ENCODE measurements at places on chromosomes 16 and 17.

DNA sequence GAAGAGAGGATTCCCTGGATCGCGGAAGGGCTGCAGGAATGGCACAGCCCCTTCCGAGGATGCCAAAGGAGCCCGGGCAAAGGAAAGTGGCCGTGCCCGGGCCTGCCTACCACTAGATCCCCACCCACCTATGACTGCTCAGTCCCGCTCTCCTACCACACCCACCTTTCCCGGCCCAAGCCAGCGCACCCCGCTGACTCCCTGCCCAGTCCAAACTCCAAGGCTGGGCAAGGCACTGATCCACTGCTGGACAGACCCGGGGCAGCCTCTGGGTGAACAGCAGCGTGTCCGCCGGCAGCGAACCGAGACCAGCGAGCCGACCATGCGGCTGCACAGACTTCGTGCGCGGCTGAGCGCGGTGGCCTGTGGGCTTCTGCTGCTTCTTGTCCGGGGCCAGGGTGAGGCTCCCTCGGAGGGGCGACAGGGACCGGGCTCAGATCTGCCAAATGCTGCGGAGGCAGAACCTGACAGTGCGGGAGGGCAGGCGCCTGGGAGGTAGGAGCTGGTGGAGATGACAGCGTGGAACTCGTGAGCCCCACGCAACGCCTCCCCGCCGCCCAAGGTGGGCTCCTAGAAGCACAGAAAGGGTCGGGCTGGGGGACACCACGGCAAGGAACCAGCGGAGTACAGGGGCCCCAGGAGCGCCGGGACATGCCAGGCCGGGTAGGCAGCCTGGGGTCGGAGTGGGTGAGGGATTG lies at the start of gene CES2:
Gene CES2 (plus strand): TSS at position 203 of the 698 bp plus-strand sequence. CDS start 120 bp downstream, at position 323.
- no peak for DNase-seq

- DNase-seq: no peak
These were observed 228.2 kb downstream of the GRIN2A start for GRCh38 chr16:9953908-9954570.

GRCh38 chr16:84423416-84423837 lies 55.1 kb downstream of the ATP2C2 start:
- DNase-seq: no peak

- DNase-seq: peak; percentile 49
These were observed 6.3 kb downstream of the LMF1 start for GRCh38 chr16:964356-965035.

- DNase-seq: no peak
These were observed 20.7 kb downstream of the DNAH9 start for GRCh38 chr17:11618861-11619566.

DNA sequence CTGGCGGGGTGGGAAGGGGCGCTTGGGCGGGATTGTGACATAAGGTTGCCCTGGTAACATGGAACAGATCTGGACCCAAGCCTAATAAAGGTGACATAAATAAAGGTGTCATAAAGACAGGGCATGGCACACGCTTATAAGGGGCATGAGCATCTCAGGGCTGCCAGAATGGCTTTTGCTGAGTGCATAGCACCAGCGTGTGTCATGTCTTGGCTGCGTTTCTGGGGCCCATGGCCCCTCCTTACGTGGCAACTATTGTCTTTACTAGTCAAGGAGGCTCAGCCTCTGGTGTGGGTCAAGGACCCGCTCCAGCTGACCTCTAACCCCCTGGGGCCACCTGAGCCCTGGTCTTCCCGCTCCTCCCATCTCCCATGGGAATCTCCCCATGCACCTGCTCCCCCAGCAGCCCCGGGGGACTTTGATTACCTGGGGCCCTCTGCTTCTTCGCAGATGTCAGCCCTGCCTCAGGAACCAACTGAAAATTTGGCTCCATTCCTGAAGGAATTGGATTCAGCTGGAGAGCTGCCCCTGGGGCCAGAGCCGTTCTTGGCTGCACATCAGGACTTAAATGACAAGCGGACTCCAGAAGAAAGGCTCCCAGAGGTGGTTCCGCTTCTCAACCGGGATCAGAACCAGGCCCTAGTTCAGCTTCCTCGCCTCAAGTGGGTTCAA lies 13.9 kb downstream of the LRRC37B start:
- DNase-seq: no peak

DNA sequence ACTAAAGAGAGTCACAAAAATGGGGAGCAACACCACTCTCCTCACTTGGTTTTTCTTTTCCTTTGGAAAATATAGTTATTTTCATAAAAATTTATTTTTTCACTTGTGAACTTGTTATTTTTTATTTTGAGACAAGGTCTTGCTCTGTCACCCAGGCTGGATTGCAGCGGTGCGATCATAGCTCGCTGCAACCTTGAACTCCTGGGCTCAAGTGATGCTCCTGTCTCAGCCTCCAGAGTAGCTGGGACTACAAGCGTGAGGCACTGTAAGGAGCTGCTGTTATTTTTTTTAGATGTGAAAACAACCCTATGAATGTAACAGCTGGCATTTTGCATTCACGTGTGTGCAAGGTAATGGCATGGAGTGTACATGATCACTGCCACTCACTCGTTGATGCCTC lies 24.9 kb downstream of the LRRC75A start:
- DNase-seq: no peak

DNA sequence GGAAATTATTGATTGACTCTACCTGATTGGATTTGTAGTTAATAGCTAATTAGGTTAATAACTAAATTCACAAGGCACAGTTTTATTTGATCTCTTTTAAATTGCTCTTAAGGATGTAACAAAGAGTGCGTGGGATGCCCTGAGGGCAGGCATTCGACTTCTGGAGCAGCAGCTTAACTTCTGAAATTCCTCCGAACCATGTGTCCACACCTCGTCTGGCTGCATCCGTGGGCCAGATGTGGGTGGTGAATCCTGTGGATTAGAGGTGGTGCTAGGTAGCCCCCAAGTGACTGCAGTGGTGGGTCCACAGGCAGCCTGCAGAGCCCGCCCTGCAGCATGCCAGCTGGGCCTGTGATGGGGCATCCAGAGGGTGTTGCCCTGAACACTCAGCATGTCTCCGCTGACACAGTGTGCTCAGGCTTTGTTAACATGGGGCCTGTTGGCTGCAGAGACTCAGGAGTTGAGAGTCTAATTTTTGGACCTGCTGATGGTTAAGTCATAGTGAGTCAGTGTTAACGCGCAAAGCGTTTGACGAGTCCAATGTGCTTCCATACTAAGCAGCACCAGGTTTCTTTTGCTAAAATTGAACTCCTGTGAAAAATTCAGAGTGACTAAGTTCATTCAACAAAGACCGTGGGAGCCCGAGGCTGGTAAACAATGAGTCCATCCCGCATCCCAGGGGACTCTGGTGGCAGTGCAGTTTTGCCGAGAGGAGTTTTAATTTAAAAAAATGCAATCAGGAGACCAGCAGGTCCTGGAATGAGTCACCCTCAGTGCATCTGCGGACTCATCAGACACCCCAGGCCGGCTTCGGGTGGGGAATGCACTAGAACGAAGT lies 3.8 kb upstream of the NPB start:
- DNase-seq: no peak

GRCh38 chr17:44775838-44776621 lies 17.2 kb downstream of the ADAM11 start:
- no peak for DNase-seq

GRCh38 chr17:73138541-73139138 lies 26.2 kb upstream of the SSTR2 start:
- no peak for DNase-seq

DNA sequence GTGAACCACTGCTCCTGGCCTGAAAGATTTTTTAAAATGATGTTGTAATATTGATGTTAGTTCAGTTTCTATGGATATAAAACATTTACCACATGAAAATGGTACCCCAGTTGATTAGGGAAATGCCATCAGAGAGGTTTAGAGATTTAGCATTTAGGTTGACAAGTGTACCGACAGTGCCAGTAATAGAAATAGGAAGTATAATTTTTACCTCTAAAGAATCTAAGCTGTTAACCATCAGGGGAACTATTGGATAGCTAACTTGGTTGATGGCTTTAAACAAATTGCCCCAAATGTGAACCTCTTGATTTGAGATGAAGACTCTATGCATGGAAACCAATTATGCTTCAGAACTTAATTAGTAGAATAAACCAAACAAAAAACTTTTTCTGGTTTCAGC lies 6.4 kb downstream of the CBFB start:
- DNase-seq: no peak

GRCh38 chr17:27466376-27466742 lies 10.1 kb downstream of the KSR1 start:
- DNase-seq: no peak

DNA sequence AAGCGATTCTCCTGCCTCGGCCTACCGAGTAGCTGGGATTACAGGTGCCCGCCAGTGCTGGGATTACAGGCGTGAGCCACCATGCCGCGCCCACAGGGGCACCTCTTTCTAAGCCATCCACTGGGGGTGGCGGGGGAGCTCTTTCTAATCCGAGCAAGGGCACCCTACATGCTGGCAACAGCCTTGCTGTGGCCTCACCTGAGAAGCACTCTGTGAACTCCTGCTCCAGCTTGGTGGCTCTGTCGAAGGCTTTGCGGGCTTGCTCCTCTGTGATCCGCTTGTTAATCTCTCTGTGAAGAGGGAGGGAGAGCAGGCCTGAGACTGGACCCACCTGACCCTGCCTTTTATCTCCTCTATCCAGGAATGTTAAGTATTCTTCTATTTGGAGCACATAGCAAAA lies 11.9 kb upstream of the ASGR1 start:
- no peak for DNase-seq

DNA sequence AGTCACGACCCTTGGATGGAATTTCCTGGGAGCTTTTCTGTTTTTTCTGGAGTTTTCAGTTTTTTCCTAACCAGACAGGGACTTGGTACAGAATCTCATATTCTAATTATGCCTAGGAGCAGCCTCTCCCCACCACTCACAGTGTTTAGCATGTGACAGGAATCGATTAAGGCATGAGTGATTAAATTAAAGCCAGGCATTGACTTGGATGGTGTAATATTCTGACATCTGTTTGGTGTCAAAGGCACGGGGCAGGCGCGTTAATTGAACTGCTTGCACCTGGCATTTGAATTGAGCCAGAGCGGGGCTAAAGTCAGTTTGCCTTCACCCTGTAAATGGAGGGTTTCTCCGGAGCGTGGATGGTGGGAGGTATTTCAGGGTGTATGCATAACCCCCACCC lies 11.9 kb downstream of the MAPT start:
- DNase-seq: no peak

DNA sequence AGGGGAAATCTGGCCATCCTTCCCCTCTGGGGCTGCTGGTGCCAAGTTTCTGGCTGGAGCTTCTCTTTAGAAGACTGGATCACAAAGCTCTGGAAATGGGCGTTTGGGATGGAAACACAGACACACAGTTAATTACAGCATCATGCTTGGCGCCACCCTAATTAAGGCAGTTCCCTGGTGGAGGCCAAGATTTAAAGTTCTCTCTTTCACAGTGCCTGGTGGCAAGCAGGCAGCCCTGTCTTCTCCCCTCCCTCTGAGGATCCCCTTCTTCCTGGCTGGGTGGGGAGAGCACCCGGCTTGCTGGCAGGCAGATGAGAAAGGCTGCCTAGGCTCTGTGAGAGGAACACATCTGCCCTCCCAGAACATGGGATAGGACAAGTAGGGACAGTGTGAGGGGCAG lies 59.0 kb upstream of the NKD1 start:
- DNase-seq: no peak

DNA sequence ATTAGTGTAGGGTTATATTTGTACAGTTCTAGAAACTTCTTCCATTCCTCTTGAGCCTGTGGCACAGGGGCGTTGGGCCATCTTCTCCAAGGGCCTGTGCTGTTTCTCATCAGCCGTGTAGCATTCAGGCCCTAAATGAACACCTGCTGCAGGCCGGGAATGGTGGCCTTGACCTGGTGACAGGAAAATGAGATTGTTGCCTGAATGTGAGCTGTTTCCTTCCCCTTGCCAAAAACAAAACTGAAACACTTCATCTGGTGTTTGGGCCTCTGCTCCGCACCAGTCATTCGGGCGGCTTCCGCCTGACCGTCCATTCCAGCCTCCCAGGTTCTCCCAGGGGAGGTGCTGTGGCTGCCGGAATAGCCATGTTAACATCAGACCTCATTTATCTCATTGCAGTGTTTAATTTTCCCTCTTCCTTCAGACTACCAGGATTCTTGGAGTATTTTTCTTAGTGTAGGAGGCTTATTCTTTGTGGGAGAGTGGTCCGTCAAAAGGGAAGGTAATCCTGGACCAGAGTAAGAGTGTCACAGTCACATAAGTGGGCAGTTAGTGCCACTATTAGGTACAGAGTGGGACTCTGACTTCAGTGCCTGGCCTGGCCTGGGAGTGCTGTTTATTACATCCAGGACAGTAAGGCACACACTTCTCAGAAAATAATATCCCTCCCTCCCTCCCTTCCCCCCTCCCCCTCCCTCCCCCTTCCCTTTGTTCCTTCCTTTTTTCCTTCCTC lies 61.9 kb downstream of the WWP2 start:
- peak; percentile 60 for DNase-seq

DNA sequence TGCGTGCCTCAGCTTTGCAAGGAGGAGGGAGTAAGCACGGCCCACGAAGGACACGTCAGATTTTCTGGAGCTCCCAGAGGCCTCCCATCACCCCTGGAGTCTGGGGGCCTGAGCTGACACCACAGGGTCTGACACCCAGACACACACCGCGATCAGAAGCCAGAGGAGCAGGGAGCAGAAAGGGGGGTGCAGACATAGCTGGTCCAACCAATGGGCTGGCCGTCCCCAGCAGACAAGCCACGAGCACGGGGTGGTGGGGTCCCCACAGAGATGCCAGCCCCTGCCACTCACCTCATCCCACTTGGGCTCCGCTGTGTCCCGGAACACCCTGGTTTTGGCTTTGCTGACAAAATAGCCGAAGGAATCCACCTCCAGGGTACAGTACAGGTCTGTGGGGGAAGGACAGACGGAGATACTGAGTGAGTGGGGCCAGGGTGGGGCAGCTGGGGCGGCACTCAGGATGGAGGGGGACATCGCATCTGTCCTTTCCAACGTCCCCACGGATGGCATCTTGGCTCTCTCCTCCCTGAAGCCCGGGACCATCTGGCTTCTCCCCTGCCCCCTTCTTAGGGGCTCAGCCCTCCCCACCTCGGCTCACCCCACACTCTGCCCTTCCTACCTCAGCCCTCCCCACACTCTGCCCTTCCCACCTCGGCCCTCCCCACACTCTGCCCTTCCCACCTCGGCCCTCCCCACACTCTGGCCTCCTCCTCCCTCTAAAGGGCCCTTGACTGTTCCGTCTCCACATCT lies 53.5 kb downstream of the TIMM22 start:
- DNase-seq: no peak

DNA sequence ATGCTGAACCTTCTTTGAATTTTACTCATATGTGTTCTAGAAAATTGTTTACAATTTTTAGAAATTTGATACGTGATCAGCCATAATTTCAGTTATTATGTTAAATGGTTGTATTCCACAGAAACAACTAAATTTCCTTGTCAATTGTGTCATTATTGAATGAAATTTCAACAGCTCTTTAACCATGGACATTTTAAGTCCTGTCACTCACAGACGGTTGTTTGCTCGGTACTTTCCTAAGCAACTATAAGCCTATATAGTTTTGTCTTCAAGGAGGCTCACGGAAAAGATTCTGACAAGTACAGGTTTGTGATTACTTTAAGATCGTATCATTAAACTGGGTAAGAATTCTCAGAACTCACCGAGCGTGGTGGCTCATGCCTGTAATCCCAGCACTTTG lies 31.8 kb downstream of the SLC39A11 start:
- no peak for DNase-seq
